Activated T-helper 2 cell treated with anti-CD3 and anti-CD28 coated beads, Interferon-gamma antibody, Interleukin-2, Interleukin-4, amounts not matched to agents 10 μg/mL and 5 μg/mL and 100 μg/mL, durations not matched to agents 14 hours and 24 hours and 36 hours (primary cell): ENCODE measurements at places on chromosomes 2 and 18. TPM values are rescaled to one million over a fixed set of nuclear protein-coding genes. Genes with fewer than 3 reads are reported as not detected.

DNA sequence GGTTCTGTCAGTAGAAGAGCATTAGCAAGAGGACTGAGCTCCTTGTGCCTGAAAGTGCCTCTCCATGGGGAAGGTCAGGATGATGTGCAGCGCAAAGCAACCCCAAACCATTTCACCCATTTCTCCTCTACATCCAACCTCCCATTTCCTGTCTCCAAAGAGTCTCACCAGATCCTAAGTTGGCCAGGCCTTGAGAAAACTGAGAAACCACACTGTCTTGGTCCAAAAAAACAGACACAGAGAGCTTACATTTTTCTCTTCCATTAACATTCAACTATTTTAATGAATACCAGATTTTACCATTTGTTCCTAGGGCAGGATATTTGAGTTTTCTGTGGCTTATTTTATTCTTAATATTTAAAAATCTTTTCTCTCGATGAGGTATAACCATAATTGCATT is 195.0 kb downstream of the EPHA4 start:
- DNase-seq, result no peak

The EPHA4 gene
- total RNA-seq, result 0.67 and 1.2 TPM in 2 replicates

The POMC gene
- total RNA-seq, result 5.8 and 6.7 TPM in 2 replicates

- no peak for DNase-seq
Measured at GRCh38 chr18:23359421-23359820, 93.7 kb upstream of the RIOK3 start.

GRCh38 chr2:7264791-7265190 is 347.6 kb downstream of the RNF144A start:
- no peak for DNase-seq

The BOD1L2 gene
- not detected in 2 replicates for total RNA-seq
